Left ventricle myocardium superior (tissue), 1 donor: ENCODE measurements at places on chromosomes 6 and 20.

GRCh38 chr6:3512832-3513231, 56.0 kb upstream of the SLC22A23 start:
- DNase-seq: no peak

- DNase-seq: no peak
Measured at GRCh38 chr20:49281059-49281912, 3.4 kb upstream of the ZNFX1 start.

DNA sequence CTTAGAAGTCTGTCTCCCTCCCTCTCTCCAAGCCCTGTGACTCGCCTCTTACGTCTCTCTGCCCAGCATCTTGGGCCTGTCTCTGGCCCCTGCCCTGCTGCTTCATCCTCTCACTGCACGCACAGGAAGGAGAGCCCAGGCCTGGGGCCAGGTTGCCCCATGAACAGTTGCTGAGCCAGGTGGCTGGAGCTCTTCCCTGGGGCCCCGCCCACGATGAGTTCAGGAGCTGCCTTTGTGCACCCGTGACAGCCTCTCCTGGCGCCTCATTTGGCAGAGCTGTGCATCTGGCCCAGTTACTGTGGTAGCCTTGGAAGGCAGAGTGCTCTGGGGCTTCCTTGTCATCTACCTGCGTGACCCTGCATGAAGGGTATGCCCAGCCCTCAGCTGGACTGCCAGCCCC, 44.5 kb downstream of the SLC52A3 start:
- DNase-seq: peak; percentile 59

DNA sequence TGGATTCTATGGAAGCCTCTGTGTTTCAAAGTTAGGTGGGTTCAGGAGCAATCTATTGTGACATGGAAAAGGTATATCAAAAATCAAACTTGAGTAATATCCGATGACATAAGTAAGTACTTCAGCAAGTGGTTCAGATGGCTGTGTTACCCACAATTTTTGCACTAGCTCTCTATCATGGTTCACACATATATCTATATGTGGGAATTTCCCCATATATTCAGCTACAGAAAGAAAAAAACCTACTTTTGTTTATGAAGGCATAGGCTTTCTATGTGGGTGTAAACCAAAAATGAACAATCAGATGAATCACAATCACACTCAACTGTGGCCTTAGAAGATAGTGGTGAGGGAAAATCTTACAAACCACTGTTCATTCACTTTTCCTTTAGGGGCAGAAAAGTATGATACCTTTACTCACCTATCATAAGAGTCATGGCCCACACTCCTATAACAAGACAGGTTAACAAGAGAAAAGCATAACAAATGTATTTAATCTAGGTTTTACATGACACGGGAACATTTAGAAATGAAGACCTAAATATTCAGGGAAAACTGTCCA, 449.6 kb upstream of the HTR1E start:
- no peak for DNase-seq

GRCh38 chr20:38241201-38241600, 19.3 kb downstream of the KIAA1755 start:
- DNase-seq: no peak

DNA sequence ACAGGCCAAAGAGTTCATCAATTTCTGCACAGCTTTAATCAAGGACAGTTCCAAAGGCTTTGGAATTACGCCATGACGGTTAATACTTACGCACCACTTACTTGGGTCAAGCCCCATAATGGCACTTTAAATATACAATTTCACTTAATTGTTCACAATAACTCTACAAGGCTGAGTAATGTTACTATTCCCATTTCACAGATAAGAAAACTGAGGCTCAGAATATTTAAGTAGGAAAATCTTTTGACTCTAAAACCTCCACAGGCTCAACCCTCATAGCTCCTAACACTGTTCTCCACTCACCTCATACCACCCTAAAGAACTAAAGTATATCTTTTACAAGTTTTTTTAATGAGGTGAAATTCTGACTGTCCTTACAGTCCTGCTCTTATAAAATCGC, 91.9 kb upstream of the SAMD5 start:
- DNase-seq: no peak

DNA sequence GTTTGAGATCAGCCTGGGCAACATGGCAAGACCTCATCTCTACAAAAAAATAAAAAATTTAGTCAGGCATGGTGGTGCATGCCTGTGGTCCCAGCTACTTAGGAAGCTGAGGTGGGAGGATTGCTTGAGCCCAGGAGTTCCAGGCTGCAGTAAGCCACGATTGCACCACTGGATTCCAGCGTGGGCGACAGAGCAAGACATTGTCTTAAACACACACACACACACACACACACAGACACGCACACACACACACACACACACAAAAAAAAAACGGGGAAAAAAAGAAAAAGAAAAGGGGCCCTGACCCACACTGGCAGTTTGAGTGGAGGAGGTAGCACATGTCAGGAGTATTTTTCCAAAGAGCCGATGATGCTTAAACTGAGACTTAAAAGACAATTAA, 122.2 kb downstream of the AFG1L start:
- DNase-seq: no peak

DNA sequence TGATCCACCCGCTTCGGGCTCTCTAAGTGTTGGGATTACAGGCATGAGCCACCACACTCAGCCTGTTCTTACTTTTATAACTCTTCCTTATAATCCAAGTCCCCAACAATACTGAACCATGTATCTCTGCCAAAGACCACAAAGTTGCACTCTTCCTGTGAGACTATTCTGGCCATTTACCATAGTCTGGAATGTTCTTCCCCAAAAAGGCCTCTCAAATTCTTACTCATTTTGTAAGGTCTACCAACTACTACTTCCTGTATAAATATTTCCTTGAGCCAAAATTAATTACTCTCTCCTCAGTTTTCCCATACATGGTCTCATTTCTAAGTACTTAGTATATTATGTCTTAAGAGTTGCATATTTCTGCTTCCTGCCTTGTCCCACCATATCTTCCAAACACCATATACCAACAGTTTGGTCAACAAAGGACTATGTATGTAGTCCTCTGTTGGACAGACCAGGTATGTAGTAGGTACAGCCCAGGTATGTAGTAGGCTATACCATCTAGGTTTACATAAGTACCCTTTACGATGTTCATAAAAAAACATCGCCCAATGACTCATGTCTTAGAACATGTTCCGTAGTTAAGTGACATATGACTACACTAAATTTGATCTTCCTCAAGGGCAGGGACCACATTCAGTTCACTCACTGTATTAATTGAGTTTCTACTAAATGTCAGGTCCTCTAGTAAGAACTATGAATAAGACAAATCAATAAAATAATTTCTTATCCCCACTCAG, 22.0 kb downstream of the RANBP9 start:
- DNase-seq: no peak

- DNase-seq: no peak
Measured at GRCh38 chr20:36778831-36779655, 5.5 kb upstream of the DSN1 start.

DNA sequence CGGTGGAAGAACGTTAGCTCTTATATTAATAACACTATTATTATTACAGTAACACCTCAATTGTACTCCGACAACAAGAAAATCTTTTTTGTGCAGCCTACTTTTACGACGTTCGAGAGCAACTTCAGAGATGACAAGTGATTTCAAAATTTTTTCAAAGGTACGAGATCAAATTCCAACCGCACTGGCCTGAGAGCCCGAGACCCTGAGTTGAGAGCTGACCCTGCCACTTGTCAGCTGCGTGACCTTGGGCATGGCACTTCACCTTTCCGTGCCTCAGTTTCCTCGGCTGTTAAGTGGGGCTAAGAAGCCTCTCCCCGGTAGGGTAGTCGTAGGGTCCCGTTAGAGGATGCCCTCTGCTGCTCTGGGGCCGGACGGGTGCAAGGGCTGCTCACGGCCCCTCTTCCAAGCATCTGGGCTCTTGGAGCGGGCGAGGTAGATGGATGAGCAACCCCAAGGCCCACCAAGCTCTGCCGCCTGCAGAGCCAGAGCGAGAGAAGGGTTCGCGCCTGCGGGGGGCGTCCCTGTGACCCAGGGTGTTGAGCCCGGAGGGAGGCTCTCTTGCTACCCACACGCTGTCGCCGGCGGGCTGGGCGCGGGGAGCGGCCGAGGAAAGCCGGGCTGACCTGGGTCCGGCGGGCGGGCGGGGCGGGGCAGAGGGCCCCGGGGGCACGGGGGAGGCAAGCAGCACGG, 510 bp downstream of the NDRG3 start:
- DNase-seq: peak; percentile 56

- DNase-seq: no peak
Measured at GRCh38 chr20:45229264-45230056, 8.3 kb downstream of the SEMG2 start.

DNA sequence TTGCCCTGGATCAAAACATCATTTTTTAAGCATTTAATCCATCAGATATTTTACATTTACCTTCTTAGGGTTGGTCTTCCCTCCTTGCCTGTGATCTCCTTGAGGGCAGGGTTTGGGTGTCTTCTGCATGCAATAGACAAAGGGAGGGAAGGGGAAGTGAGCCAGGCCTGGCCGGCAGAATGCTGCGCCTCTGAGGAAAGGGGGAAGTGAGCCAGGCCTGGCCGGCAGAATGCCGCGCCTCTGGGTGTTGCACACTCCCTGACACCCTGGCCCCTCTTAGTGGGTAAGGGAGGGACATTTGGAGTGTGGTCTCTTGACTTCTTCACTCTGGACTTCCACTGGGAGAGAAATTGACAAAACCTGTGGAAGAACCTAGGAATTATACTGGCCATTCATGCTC, 12.4 kb downstream of the PSMF1 start:
- peak; percentile 62 for DNase-seq

GRCh38 chr20:56412473-56412790, 372 bp downstream of the CASS4 start:
- DNase-seq: no peak

DNA sequence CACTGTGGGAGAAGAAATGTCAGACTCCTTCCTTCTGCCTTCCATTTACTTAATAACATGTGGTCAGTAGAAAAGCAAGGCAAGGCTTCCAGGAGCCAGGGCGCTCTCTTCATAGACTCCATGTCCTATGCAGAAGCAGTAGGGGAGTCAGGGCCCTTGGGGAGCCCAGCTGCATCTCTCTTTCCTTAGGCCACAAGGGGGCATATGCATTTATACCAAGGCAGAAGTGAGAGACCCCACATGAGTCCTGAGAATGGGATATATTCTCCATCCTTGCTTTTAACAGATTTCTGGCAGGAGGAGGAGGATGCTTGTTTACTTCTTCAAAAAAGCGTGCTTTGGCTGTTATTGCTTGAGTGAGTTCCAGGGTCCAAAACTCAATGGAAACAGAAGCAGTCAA, 198.5 kb downstream of the HIVEP2 start:
- peak; percentile 29 for DNase-seq

GRCh38 chr20:61757-62156, 25.7 kb upstream of the DEFB125 start:
- DNase-seq: no peak

DNA sequence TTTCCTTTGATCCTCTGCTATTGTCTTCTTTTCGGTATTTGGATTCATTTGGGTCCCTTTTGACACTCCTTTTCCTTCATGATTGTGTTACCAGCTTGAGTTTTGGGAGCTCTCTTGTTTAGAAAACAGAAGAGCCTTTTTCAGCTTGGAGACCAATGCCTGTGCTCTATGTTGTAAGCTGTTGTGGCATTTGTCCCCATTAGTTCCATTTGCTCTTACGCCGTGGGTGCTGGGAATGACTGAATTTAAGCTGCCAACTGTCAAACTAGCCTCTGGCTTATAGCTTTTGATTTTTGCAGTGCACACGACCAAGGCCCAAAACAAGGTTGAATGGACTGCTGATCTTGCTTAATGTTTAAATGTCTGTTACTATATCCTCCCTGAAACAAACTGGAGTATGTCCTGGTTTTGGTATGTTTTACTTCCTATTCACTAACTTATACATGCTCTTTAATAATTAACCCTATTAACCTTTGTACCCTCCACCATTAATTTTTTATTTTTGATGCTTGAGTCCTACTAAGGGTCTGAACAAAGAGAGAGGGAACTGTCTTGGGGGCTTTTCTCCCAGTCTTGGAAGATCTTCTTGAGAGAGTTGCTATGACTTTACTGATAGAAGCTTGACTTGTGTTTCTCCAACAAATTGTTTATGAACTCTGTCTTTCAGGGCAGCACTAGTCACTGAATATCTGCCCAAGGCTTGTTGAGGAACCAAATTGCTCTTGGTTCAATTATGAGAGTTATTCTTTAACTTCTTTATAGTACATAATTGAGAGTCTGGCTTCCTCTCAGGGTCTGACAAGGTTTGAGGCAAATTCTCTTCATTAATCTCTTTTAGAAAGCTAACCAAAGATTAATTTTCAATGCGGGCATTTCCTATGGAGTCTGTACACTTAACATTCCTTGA, 100.3 kb upstream of the SIRPG start:
- no peak for DNase-seq

GRCh38 chr20:62159839-62160238, 16.3 kb downstream of the SS18L1 start:
- DNase-seq: no peak

GRCh38 chr20:51357543-51357942, 185.0 kb downstream of the NFATC2 start:
- DNase-seq: no peak

GRCh38 chr6:45942953-45943352, 72.7 kb downstream of the CLIC5 start:
- DNase-seq: no peak

GRCh38 chr6:21341910-21342309, 251.6 kb upstream of the SOX4 start:
- DNase-seq: no peak

DNA sequence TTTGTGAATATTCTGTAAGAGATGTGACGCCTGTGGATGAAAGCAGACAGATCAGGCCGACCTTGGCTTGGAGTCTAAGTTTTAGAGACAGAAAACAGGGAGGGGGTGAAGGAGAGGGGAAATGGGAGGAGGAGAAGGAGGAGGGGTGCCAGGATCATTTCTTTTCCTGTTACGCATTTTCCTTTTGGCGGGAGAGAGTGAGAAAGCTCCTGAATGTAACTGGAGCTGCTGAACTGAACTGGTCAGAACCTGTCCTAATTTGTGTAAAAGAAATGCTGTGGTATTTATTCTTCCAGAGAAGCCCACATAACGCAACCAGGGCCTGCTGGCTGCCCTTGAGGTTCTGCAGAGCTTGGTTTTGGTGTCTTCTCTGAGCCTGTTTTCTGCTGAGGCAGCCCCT, 41.9 kb downstream of the UTRN start:
- no peak for DNase-seq

GRCh38 chr20:15109494-15109893, 772.1 kb upstream of the FLRT3 start:
- no peak for DNase-seq
